ENCODE measurements at places on chromosomes 5 and 9.

DNA sequence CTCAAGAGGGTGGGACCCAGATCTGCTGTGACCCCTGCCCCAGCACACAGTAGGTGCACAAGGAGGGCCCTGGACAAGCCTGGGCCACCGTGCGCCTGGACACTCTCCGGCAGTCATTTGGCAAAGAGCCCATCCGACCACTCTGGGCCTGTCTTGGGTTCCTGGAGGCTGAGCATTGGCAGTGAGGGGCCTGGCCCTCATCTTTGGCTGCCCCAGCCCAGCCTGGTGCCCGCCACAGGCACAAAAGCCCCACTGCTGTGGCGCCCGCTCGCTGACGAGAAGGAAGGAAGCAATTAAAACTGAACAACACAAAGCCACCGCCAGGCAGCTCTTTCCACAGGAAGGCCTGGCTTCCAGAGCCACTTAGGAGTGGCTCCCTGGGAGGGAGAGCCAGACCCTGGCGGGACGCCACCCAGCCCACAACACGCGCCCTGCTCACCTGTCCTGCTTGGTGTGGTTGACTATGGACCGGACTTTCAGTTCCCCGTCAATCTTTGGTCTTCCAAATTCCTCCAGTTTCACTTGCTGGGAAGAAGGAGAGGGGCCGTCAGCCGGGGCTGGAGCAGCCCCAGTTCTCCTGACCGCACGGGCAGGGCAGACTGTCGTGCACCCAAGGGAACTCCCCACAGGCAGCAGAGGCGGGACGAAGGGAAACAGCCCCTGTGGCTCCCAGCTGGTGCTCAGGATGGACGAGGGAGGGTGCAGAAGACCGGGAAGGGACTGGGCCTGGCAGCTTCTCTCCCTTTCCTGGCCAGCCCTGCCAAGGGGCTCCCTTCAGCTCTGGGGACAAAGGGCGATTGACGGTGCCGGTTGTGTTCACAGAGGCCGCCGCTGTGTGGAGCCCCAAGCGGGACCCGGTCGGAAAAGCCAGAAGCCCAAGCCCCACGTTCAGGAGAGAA is 50.9 kb upstream of the SARDH start:
- peak; percentile 89 for DNase-seq

DNA sequence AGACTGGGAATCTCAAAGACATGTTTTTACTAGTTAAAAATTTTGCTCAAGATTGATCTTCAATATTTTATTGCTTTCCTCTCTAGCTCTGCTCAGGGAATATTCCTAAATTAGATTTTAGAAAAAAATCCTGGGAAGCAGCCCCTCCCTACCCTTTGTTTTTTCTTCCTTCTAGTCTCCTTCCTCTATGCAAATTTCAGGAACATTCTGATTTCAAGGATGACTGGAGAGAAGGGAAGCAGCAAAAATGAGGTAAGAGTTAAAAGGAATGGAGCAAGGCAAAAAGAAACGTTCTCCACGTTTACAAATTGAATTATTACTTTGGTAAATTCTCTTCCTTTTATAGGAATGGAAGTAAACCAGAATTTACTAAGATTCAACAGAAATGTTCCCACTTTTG is 493.4 kb upstream of the TUSC1 start:
- no peak for DNase-seq

- DNase-seq = no peak
Measured at GRCh38 chr5:169637549-169638121, 560 bp downstream of the DOCK2 start.

DNA sequence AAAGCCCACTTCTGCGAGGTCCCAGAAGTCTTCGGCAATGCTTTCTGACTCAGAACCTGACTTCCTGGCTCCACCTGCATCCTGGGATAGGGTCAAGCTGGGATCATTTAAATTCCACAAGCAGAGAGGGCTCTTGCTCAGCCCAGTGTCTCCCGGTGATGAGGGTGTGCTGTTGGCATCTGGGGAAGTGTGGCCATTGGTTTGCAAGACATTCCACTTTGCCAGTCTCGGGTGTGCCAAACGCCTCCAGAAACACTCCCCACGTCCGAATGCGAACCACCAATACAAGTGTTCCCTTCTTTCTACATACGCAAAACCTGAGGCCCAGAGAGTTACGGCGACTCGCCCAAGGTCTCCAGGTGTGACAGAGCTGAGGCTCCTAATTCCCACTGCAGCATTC is 43.1 kb upstream of the FCN2 start:
- no peak for DNase-seq

DNA sequence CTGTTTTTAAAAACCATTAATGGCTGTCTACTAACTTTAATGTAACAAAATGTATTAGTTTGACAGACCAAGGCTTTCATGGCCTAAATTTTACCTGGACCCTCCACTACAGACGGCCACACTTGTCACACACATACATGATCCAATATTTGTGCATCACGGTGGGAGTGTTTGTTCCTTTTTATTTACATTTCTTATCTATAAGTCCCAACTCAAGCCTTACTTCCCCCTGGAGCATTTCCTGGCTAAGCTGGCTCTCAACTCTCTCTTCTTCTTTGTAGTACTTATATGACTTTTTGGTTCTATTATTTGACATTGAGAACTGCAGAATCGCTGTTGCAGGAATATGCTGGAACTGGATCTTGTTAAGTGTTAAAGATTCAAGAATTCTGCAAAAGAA is 534.4 kb downstream of the RAB3C start:
- no peak for DNase-seq

DNA sequence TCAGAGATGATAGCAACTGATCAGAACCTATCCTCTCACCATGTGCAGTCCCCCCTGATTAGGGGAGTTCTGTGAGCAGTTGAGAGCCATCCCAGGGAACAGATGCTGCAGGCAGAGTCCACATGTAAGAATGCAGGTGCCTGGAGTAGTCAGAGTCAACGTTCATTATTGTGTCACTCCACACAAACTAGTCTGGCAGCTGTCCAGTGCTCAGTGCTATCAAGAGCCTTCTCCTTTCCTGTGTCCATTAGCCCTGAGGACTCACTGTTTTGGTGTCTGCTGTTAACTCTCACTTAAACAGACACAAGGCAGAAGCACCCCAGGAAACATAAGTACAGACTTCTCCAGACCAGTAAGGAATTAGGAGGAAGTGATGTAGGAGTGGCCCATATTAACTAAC is 2.5 kb downstream of the SH3TC2 start:
- peak; percentile 10 for DNase-seq

GRCh38 chr5:83721953-83722901 is 1.6 kb upstream of the HAPLN1 start:
- DNase-seq = peak; percentile 80
